ENCODE measurements at places on chromosomes 11 and 22. TPM values are rescaled to one million over a fixed set of nuclear protein-coding genes. Genes with fewer than 3 reads are reported as not detected.
A peak's percentile ranks its signal among the peaks of the same experiment; 100 is the strongest.

The SLC35E4 gene
- total RNA-seq, result 5.9 TPM

The OR2AG2 gene
- total RNA-seq, result not detected

The SERHL2 gene
- total RNA-seq, result 0.83 TPM

The PRG3 gene
- total RNA-seq, result not detected

DNA sequence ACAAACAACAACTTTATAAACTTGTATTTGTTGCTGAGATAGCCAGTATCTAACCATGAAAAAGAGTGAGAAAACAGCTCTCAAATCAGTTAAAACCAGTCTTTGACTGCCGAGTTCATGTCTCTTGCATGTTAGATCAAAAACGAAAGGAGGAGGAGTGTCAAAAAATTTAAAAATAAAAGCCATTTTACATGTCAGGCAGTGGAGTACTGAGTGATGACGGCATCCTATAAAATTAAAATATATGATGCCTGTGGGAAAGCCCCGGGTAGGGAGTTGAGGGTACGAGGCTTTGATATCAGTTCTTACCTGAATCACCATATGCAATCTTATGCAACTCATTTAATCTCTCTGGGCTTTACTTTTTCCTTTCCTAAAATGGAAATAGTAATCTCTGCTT, 117.3 kb downstream of the ETS1 start:
- peaks cover 97% of the 10 kb centered on the region for H3K4me1 ChIP-seq
- H3K36me3 ChIP-seq, result peaks cover 96% of the 10 kb centered on the region
- peak overlapping the region; percentile 54 for H3K4me3 ChIP-seq

GRCh38 chr22:22942511-22943329, 55.1 kb downstream of the IGLL5 start:
- no peaks in the 10 kb centered on the region for H3K36me3 ChIP-seq
- peaks cover 4% of the 10 kb centered on the region for H3K27me3 ChIP-seq
- peak; percentile 83 for DNase-seq

- peaks cover 2% of the 10 kb centered on the region for H3K36me3 ChIP-seq
- peaks cover 67% of the 10 kb centered on the region for H3K4me1 ChIP-seq
- peak; percentile 37 for DNase-seq
- H3K4me3 ChIP-seq, result peak overlapping the region; percentile 12
- no peaks in the 10 kb centered on the region for H3K27me3 ChIP-seq
These were observed 1.8 kb upstream of the APOL3 start for GRCh38 chr22:36162127-36163034.

GRCh38 chr22:30717952-30718351, 23.3 kb downstream of the OSBP2 start:
- no peak for DNase-seq
- H3K4me1 ChIP-seq, result peaks cover 8% of the 10 kb centered on the region
- no peak overlapping the region for H3K4me3 ChIP-seq
- no peaks in the 10 kb centered on the region for H3K36me3 ChIP-seq
- no peak overlapping the region for H3K27ac ChIP-seq

DNA sequence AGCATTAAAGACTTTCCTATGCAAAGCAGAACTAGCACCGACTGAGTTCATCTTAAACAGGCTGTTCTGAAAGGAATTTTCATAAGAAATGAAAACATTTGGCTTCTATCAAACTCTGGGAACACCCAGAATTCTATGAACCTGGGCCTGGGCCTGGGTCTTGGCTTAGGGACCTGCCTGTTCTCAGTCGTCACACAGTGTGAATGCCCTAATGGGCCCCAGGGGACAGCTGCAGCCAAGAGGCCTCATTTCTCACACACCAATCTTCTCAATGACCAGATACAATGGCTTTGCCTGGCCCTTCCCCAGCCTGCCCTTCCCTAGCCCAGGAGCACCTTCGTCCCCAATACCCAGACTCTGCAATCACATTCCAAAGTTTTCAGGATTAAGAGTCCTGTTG, 234.9 kb upstream of the ARHGAP20 start:
- H3K27me3 ChIP-seq, result no peaks in the 10 kb centered on the region
- DNase-seq, result no peak
- H3K4me3 ChIP-seq, result no peak overlapping the region
- H3K27ac ChIP-seq, result no peak overlapping the region
- no peaks in the 10 kb centered on the region for H3K4me1 ChIP-seq
- no peaks in the 10 kb centered on the region for H3K36me3 ChIP-seq

DNA sequence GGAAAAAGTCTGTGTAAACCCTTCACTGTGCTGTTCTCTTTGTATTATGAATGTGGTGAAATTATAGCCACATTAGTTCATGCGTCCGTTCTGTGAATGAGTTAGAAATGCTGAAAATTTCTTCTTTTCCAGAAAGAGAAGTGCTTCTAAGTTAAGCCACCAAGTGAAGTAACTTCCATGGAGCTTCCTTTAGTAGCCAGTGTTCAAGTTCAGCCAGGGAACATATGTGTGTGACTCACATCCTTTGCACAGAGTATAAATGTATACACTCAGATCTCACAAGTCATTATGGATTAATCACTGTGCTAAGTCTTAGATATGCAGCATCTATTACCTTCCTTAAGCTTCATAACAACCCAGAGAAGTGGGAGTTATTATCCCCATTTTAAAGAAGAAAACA, 3.1 kb upstream of the MMP8 start:
- no peak overlapping the region for H3K4me3 ChIP-seq
- H3K27ac ChIP-seq, result no peak overlapping the region
- no peak for DNase-seq
- H3K4me1 ChIP-seq, result no peaks in the 10 kb centered on the region
- H3K36me3 ChIP-seq, result no peaks in the 10 kb centered on the region

DNA sequence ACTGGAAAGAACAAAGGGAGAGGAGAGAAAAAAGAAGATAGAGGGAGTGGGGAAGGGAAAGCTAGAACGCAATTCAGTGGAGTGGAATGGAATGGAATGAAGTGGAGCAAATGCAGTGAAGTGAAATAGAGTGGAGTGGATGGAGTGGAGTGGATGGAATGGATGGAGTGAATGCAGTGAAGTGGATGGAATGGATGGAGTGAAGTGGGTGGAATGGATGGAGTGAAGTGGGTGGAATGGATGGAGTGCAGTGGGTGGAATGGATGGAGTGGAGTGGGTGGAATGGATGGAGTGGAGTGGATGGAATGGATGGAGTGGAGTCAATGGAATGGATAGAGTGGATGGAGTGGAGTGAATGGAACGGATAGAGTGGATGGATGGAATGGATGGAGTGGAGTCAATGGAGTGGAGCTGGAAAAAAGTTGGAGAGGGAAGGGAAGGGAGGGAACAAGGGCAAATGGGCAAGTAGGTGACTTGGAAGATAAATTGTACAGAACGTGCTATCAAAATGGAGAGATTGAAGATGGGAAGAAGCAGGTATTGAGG, 13.9 kb downstream of the IFITM10 start:
- peaks cover 26% of the 10 kb centered on the region for H3K27me3 ChIP-seq
- H3K4me3 ChIP-seq, result no peak overlapping the region
- DNase-seq, result no peak
- no peaks in the 10 kb centered on the region for H3K36me3 ChIP-seq
- peaks cover 4% of the 10 kb centered on the region for H3K4me1 ChIP-seq
- no peak overlapping the region for H3K27ac ChIP-seq

- DNase-seq, result no peak
- H3K27me3 ChIP-seq, result no peaks in the 10 kb centered on the region
- H3K27ac ChIP-seq, result no peak overlapping the region
- H3K4me1 ChIP-seq, result peaks cover 30% of the 10 kb centered on the region
- H3K36me3 ChIP-seq, result peaks cover 8% of the 10 kb centered on the region
These were observed 2.5 kb upstream of the NUP98 start for GRCh38 chr11:3799873-3800272.

DNA sequence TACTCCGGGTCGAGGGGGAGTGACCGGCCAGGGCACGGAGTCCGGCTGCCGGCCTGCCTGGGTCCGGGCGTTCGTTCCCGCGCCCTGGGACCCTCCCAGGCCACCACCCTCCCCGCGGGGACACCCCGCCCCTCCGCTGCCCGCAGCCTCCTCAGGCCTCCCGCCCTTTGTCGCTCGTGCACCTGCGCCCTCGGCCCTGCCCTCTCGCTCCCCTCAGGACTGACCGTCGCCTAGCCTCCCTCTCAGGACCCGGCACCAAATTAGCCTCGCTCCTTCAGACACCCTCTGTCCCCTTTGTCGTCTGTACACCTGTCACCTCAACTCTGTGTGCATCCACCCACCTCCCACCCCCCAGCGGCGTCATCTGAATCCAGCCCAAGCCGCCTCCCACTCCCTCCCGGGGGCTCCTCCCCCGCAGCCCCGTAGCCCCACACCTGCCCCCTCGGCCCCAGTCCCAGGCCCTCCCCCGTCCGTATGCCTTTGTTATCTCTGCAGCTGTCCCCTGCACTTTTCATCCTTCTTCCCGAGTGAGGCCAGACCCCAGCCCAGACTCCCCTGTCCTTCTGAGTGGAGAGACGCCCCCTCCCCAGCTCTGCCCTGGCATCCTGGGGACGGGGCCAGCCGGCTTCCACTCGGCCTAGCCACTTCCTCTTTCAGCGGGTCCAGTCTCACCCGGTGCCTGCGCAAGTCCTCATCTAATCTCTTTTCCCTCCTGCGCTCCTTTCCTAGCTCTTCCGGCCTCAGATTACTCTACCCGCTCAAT, 643 bp downstream of the TIGD3 start:
- peak; percentile 68 for DNase-seq
- no peaks in the 10 kb centered on the region for H3K27me3 ChIP-seq
- H3K36me3 ChIP-seq, result peaks cover 7% of the 10 kb centered on the region
- H3K27ac ChIP-seq, result peak overlapping the region; percentile 60
- peak overlapping the region; percentile 80 for H3K4me3 ChIP-seq
- peaks cover 12% of the 10 kb centered on the region for H3K4me1 ChIP-seq

GRCh38 chr11:79159657-79160450, 281.0 kb downstream of the TENM4 start:
- H3K36me3 ChIP-seq, result no peaks in the 10 kb centered on the region
- H3K27ac ChIP-seq, result no peak overlapping the region
- H3K27me3 ChIP-seq, result no peaks in the 10 kb centered on the region
- H3K4me1 ChIP-seq, result no peaks in the 10 kb centered on the region

DNA sequence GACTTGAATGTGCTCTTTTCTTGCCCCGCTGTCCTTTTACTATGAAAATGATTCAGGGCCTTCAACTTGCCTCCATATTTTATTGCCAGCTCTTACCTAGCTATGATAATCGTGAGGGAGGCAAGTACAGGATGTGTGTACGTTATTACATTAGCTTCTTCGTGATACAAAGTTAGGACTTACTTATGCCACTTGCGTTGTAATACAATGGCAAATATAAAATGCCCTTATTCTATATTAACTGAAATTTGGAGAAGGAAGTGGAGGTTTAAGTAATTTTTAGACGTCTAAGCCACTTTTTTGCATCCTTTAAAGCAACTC, 10.8 kb upstream of the CCT8L2 start:
- H3K4me1 ChIP-seq, result peaks cover 5% of the 10 kb centered on the region
- peaks cover 2% of the 10 kb centered on the region for H3K36me3 ChIP-seq
- H3K4me3 ChIP-seq, result no peak overlapping the region
- no peak overlapping the region for H3K27ac ChIP-seq

DNA sequence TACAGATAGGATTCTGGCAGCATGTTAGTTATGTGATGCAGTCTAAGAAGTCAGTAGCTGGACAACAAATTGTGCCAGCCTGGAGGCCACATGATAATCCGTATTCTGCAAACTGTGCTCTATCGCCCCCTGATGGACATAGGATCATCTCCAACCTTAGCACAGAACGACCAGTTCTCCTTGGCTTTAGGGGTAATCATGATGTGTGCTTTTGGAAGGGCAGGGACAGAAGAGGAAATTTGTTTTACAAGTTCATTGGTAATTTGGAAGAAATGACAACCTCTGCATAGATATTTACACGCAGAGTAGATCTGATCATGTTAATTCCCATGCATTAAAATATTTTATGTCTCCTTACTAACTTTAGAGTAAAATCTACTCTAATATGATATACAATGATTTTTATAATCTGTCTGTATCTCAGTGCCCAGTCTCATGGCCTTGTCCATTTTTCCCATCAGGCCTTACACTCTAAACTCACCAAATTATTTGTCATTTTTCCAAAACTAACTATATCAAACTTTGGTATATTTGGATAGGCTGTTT, 12.1 kb downstream of the OR10D3 start:
- H3K36me3 ChIP-seq, result no peaks in the 10 kb centered on the region
- no peak overlapping the region for H3K27ac ChIP-seq
- H3K27me3 ChIP-seq, result peaks cover 10% of the 10 kb centered on the region
- no peaks in the 10 kb centered on the region for H3K4me1 ChIP-seq
- H3K4me3 ChIP-seq, result no peak overlapping the region
- DNase-seq, result peak; percentile 58
